NCI-H226 (cell line): ENCODE measurements at places on chromosomes 1 and 21.

DNA sequence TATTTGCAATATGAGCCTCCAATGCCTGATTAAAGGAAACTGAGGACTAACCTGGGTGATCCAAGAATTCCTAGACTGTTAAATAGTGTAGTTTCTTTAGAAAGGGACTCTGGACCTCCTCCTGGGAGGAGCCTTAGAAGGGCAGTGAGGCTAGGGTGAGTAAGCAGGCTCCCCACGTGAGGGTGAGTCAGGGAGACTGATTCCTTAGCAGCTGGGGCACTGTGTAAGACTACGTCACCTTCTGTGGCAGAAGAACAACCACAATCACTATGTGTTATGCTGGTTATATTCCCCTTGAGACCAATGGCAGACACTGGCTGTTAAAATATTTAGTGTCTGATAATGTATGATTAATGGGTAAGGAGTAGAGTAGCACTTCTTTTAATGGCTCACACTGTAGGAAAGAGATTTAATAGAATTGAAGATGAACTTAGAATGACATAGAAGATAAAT lies 53.3 kb upstream of the SYT14 start:
- peak; percentile 98 for DNase-seq

DNA sequence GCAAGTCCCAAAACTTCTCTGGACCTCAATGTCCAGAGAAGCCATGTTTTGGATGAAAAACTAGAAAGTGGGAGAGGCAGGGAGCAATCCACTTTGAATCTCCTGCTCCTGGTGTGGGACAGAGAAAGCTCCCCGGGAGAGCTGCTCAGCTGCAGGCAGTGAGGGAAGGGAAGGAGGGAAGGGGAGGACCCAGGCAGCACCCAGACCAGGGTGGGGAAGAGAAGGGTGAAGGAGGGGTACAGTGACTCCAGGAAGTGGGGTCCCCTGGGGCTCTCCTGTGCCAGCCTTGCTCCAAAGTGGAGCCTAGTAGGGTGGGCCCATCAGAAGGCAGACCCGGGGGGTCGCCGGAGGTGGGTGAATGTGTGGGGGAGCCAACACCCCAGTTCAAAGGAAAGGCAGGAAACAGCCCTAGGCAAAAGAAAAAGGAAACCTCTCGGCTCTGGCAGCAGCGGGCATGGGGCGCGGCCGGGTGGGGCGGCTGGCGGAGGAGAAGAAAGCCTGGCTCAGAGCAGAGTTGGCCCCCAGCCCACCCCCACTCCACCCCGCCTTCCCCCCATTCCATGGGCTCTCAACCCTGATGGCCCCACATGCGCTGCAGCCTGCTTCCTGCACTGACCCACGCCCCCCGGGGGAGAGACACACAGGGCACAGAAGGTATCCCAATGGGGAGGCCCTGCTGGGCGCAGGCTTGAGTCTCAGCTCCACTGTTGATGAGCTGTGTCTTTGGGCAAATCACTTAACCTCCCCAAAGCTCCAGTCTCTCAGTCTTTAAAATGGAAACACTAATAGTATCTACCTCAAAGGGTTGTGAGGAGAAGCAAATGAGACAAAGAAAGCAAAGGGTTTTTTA lies 5.7 kb downstream of the LGR6 start:
- peak; percentile 26 for DNase-seq

GRCh38 chr1:21022279-21023040 lies 154.2 kb downstream of the EIF4G3 start:
- DNase-seq, result peak; percentile 94

GRCh38 chr1:181172082-181172481 lies 83.6 kb downstream of the IER5 start:
- DNase-seq, result no peak

- DNase-seq, result no peak
Measured at GRCh38 chr1:15836772-15837669, 10.5 kb upstream of the SPEN start.

- peak; percentile 65 for DNase-seq
Measured at GRCh38 chr1:191498318-191498717, 659.9 kb upstream of the RGS18 start.

DNA sequence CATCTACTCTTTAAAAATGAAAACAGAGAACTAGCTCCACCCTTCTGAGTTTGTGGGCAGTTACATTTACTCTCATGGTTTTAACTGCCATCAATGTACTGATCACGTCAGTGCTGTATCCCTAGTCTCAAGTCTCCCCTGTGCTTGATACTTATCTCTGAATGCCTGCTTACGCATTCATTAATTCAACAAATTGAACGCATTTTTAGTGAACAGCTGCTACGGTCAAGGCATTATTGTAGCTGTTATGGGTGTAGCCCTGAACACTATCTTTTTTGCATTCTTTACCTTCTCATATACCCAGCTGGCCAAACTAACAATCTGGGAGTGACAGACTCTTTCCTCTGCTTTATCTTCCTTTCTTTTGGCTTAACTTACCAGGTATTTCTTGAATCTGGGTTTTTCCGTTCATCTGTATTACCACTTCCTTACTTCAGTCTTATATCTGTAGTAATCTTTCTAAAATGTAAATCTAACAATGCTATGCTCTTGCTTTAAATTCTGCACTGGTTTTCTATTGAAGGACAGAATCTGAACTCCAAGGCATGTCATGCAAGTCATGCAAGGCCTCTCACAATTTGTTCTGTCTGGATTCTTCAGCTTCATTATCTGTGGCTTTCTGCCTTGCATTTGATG lies 33.3 kb downstream of the SMG7 start:
- no peak for DNase-seq

- peak; percentile 22 for DNase-seq
Measured at GRCh38 chr1:106254748-106255147, 801.7 kb upstream of the PRMT6 start.

DNA sequence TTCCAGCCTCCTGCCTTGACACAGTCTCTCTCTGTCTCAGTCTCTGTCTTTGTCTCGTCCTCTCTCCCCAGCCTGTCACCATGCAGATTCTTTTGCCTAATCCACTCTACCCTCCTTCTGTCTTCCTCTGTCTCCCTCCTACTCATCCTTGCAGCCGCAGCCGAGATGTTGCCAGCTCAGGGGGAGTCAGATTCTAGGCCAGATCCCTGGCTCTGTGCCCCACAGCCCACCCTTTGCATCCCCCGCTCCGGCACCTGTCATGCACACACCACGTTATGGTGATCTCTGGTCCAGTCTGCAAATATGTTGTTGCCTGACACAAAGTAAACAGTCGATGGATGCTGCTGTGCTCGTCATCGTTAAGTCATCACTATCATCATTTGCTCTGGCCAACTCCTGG lies 35.5 kb upstream of the IGSF21 start:
- no peak for DNase-seq

DNA sequence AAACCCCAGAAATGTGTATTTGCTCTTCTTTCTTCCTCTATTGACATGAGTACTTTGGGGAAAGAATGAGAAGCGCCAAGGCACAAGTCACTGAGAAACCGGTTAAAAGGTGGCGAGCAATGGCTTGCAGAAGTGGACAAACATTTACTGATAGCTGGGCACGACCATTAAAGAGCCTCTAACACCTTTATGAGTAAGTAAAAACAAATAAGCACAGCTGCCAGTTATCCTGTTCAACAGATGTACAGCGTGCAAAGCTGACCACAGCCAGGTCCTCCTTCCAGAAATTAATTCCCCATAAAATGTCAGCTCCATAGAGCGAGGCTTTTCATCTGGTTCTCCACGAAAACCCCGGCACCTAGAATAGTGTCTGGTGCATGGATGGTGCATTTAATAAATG lies 72.7 kb downstream of the CAPZB start:
- no peak for DNase-seq

DNA sequence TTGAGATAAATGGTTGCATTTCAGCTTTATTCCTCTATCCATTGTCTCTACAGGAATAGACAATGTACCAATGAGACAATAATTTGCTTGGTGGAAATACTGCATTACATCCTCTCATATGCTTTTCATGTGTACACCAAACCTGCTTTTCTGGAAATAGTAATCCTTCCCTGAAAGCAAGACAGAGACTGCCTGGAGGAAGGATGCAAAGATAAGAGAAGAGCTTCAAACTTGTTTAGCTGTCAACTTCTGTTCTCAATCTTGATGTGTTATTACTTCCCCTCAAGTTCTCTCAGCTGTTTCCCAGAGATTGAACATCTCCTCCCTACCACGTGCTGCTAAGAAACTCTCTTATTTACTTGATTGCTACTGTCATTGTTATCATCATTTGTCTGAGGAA lies 1125.4 kb upstream of the TMPRSS15 start:
- DNase-seq, result no peak

DNA sequence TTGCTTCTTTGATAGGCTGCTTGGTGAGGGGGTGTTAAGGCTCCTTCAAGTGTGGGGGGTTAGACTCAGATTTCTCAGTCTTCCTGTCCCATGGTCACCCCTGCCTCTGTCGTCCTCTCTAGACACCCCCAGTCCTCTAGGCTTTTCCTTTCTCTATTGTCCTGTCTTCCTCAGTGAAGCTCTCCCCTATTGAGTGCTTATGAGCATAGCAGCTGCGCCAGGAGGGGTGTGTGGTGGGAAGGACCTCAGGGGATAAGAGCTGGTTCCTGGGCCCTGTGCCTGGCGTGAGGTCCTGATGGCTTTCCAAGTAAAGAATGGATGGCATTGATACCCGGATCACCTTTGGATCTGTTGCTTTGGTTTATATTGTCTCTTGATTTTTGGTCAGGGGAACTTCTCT lies 69.1 kb downstream of the DIP2A start:
- DNase-seq, result no peak

DNA sequence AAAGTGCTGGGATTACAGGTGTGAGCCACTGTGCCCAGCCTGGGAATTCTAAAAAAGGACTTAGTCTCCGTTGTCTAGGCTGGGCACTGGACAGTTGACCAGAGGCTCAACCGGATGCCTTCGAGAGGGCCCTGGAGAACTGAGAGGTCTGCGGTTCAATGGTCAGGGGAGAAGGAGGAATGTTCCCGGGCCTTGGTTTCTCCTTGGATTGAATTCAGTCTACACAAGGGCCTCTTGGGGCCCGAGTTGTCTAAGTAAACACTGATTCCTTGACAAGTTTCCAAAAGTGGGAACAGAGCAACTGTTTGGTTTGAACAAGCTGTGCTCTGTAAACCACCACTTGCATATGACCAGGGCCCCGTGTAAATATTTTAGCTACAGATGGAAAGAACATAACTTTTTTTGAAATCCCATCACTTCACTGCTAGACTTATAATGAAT lies 29.1 kb upstream of the CAPZB start:
- no peak for DNase-seq

- no peak for DNase-seq
Measured at GRCh38 chr1:164589961-164590507, 31.1 kb downstream of the PBX1 start.

GRCh38 chr1:183330335-183330734 lies 87.8 kb downstream of the NMNAT2 start:
- no peak for DNase-seq

- DNase-seq, result no peak
Measured at GRCh38 chr1:198682850-198683249, 44.0 kb downstream of the PTPRC start.

DNA sequence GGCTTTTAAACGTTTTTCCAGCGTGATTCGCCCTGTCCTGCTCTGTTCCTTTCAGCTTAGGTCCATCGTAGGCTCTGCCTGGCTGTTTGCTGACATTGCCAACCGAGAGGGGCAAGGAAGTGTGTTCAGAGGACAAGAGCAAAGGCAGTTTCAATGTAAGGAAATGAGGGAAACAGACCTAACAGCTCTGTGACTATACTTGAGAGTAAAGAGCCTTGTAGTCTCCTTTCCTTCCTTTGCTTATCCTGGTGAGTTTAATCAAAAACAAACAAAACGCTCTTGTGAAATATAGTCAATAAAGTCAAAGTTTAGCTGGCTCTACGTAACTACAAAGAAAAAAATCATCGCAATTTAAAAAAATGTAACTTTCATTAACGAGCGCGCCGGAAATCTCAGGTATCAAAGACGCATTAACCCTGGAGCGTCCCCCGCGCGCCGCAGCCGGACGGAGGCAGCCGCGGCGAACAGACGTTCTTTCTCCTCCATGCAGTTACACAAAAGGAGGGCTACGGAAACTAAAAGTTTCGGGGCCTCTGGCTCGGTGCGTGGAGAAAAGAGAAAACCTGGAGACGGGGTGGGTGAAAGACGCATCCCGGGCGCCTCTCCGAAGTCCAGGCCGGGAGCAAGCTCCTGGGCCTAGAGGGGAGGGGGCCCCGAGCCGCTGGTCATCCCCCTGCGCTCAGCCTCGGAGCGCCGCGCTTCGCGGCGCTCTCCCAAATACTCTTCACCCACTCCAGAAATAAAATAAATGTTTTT lies 617 bp upstream of the ADGRL2 start:
- peak; percentile 67 for DNase-seq

DNA sequence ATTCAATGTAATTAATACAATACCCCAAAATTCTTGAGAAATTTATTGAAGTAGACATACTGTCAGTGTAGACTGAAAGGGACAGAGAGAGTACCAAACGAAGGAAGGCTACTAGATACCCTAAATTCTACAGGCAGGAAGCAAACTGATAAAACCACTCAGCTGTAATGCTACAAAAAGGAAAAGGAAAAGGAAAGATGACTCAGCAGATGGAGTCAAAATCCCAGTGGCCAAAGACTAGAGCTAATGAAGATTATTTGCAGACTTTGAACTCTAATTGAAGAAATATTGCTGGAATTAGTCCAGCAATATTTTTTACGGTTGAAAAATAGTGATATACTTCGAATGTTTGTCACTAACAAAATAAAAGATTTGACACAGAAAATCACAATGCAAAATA lies 671.9 kb downstream of the BRINP3 start:
- no peak for DNase-seq

GRCh38 chr21:26835714-26836265 lies 9.4 kb downstream of the ADAMTS1 start:
- DNase-seq, result no peak

- no peak for DNase-seq
Measured at GRCh38 chr1:246010386-246010785, 496.7 kb downstream of the SMYD3 start.

GRCh38 chr1:228105996-228106799 lies 2.9 kb downstream of the MRPL55 start:
- DNase-seq, result no peak

DNA sequence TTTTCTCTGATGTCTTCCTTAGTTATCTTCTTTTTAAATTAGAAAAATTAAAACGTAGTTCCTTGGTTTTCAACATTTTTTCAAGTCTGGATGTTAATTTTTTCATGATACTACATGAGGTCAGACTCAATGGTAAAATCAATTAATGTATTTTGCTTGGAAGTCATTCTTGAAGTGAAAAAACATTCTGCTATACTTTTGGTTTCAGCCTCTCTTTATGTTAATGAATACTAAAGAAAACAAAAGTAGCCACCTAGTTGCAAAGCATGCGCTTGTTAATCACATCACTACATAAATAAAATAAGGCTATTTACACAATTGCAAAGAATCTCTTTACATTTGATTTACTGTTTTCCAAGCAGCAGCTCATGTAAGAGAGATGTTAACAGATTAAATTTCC lies 170.4 kb downstream of the LIPI start:
- DNase-seq, result no peak

DNA sequence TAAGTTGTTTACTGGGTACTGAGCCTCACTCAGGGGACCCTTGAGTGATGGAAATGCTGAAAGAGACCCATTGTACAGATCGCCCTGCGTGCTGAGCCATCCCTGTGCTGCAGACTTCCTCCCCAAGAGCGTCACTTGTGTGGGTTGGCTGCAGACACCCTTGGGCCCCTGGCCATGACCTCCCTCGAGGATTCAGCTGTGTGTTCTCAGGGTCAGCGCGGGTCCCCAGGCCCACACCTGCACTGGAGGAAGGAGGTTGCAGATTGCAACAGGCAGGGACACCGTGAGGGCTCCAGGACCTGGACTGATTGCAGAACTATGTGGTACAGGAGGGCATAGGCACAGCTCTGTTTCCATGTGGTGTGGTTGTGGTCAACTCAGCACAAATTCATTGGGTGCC lies 4.4 kb downstream of the SNAP47 start:
- DNase-seq, result no peak

- DNase-seq, result no peak
Measured at GRCh38 chr1:72724951-72725861, 442.9 kb upstream of the NEGR1 start.

GRCh38 chr1:170881268-170882265 lies 53.8 kb upstream of the MROH9 start:
- no peak for DNase-seq
